ENCODE measurements at places on chromosomes 2 and 18. TPM values are rescaled to one million over a fixed set of nuclear protein-coding genes. Genes with fewer than 3 reads are reported as not detected.

CERKL gene
- total RNA-seq = 0.89 TPM

CFAP65 gene
- 17.8 TPM for total RNA-seq

SMPD4 gene
- 90.1 TPM for total RNA-seq

MCFD2 gene
- total RNA-seq = 72.7 TPM

SLC35F6 gene
- total RNA-seq = 44.1 TPM

GULP1 gene
- total RNA-seq = 24.2 TPM

SLC38A11 gene
- not detected for total RNA-seq

LOXHD1 gene
- 7.3 TPM for total RNA-seq

DQX1 gene
- not detected for total RNA-seq

COL3A1 gene
- 82.8 TPM for total RNA-seq

DNA sequence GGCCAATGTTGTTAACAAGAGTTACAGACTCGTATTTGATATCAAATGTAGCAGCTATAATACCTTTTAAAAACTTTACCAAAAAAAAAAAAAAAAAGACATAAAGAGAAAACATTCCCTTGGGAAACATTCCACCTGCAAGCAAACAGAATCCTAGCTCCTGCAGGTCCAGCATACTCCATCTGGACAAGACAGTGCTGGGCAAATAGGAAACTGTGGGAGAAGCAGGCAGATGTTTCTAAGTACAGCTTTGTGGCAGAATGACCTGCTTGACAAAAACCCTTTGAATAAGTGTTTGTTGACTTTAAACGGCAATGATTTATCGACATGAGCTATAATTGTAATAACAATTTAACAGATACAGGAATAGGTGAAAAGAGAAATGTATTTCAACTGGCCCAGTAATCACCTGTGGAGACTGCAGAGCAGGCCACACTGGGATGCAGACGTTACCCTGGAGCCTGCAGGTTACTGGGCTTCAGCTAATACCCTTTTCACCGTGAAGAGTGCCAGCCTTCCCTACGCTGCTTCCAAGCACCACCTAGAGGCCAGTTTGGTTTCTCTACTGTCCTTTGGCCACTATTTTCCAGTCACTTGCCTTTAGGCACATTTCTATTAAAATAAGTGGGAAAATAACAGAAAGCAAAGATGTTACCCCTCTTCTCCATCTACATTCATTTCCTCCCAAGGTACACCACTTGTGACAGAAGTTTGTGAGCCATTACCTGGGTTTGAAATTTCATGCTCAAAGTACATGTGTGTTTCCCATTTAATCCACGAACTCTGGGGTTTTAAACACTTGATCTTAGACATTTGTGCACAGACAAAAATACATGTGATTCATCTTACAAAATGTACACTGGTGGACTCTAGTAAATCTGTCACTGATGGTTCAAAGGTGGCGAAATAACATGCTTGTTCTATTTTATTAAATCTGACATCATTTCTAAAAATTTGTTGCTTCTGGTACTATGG lies 96.9 kb upstream of the ZNF397 start:
- DNase-seq = no peak

- DNase-seq = no peak
Measured at GRCh38 chr2:152925547-152926448, 207.4 kb downstream of the ARL6IP6 start.

DNA sequence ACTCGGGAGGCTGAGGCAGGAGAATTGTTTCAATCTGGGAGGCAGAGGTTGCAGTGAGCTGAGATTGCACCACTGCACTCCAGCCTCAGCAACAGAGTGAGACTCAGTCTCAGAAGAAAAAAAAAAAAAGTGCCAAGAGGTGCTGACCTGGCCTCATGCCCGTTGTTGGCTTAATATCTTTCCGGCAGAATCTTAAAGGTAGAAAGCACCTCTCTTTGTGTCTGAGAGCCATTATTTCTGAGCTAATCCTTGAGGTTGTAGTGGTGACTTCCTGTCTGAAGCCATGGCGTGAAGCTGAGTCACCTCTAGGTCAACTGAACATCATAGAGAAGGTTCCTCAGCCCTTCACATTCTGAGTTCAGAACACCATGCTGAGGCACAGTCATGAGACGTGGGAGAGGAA lies 60.4 kb downstream of the WDSUB1 start:
- no peak for DNase-seq

DNA sequence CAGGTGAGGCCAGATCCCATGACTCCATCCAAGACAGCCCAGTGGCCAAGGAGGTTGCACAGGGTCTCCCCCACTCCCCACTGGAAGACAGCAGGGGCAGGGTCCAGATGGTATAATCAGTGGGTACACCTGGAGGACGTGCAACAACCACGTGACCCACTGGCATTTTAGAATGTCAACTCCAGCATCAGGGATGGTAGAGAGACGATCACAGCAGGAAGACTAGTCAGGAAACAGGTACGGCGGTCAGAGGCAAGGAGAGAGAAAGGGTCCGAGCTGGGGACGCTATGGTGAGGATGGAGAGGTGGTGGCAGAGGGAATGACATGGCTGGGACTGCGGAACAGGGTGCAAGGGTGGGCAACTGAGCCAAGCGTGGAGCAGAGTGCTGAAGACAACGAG lies 23.0 kb downstream of the SERTAD2 start:
- no peak for DNase-seq

- DNase-seq = no peak
Measured at GRCh38 chr18:35634323-35634722, 52.8 kb downstream of the GALNT1 start.

DNA sequence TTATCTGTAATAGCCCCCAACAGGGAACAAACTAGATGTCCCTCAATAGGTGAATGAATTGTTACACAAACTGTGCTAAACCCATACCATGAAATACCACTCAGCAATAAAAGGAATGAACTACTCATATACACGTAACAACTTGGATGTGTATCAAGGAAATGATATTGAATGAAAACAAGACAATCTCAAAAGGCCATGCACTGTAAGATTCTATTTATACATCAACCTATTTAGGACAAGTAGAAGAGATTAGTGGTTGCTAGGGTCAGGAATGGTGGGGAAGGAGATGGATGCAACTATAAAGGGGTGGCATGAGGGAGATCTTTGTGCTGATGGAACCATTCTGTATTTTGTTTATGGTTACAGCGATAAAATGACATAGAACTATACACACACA lies 47.1 kb downstream of the KANSL3 start:
- no peak for DNase-seq

GRCh38 chr2:40606862-40607261 lies 155.0 kb upstream of the SLC8A1 start:
- no peak for DNase-seq

GRCh38 chr2:168773719-168774521 lies 28.5 kb upstream of the NOSTRIN start:
- DNase-seq = no peak

GRCh38 chr2:227293531-227293930 lies 31.5 kb upstream of the MFF start:
- DNase-seq = no peak

DNA sequence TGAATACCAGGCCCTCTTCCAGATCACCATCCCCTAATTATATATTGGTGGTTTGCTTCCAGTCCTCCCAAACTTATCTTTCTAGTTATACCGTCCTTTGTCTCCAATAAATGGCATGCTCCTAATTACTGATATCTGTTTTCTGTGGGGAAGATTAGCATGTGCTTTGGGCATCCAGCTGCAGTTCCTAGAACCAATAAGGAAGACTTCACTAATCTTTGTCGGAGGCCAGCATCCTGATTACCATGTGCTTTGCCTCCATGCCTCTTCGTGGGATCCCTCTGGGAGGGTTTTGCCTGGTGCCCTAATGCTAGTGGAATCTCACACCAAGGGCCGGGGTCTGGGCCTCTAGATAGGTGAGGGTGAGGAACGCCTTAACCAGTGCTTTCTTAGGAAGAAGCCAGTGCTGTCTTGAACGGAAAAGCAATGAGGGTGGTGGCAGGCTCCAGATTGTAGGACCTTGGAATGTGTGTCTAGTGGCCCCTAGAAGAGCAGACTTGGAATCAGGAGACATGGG lies 47.7 kb downstream of the ACKR3 start:
- no peak for DNase-seq

- no peak for DNase-seq
Measured at GRCh38 chr2:69163556-69163955, 150.6 kb downstream of the ANTXR1 start.

DNA sequence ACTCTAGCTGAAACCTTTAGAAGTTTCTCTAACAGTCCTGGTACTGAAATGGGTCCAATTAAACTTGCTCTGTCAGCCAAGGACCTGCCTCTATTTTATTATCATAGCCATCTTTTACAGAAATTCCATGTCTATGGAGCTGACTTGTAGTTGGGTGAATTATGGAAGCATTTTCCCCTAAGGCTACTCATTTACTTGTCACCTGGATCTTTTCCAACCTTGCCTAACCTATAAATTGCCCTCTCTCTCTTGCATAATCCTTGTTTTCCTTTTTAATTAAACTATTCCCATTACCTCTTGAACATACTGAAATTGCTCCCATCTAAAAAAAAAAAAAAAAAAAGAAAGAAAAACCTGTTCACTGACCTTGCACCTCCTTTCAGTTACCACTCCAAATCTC lies 74.6 kb upstream of the DOK6 start:
- DNase-seq = no peak

DNA sequence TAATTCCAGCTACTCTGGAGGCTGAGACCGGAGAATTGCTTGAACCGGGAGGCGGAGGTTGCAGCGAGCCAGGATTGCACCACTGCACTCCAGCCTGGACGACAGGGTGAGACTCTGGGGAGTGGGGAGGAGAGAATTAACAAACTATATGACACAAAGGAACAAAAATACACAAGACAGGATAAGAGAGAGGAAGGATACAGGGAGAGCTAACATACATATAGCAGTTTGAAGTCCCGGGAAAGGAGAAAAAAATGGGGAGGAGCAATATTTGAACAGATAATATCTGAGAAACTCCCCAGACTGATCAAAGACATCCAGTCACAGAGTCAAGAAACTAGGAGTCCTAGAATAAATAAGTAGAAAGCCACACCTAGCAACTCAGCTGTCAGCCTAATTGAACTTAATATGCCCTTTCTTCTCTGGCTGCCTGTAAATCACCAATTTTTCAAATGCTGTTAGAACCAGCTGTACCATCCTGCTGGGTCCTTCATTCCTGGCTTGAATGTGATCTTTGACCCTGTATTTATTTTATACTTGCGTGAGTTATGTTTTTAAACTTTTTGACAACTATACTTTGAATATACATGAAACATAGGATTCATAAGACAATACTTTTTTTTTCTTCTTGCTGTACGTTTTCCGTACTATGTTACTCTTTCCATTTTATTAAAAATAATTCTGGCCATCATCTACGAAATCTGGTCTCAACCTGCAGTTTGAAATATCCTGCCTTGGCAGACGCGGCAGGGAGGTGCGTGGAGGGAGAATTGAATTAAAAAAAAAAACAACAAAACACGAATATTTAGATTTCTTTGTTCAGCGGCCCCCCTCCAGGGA lies 876 bp upstream of the CYP27A1 start:
- DNase-seq = no peak

- DNase-seq = no peak
Measured at GRCh38 chr2:27773959-27774358, 2.4 kb downstream of the MRPL33 start.

DNA sequence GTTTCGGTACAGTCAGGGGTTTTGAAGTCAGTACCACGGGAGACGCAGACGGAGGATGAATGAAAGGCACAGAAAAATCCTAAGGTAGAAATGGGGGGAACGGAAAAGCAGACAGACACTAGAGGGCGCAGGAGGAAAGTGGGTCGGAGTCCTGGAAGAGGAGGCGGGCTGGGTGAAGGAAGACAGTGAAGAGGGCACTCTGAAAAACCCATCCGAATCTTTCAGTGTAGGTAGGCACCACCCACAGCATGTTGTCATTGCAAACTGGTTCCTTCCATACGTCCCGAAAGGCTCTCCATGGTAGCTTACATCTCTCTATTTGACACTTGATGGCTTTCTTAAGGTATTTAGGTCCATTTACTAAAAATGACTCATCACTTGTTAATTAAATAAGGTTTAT lies 18.5 kb upstream of the ZNF236 start:
- no peak for DNase-seq

DNA sequence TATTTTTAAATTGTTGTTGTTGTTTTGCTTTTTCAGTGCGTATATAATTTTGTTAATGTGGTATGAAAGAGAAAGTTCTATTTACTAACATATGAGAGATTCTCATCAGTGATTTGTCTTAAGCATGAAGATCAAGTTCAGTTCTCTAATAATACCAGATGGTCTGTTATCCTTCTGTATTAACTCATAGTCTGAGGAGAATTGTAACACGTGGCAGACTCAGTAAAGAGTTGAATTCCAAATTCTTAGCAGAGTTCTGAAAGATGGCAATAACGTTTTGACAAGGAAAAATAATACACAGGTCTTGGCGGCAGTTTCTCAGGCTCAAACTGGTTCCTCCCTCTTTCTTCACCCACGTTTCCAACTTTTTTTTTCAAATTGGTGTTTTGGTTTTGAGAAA lies 17.2 kb upstream of the COL3A1 start:
- DNase-seq = no peak

DNA sequence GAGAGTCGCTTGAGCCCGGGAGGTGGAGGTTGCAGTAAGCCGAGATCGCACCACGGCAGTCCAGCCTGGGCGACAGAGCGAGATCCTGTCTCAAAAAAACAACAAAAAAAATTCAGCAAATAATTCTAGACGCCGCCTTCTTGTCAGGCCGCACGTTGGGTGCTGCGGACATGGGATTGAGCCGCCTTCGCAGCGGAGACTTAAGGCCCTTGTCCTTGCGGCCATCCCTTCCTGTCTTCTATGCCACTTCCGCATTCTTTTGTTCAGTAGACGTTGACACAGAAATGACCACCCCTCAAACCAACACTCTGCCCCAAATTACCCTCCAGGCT lies 15.8 kb downstream of the PTPN18 start:
- DNase-seq = no peak

GRCh38 chr2:235921508-235922191 lies 246.5 kb downstream of the GBX2 start:
- no peak for DNase-seq

- no peak for DNase-seq
Measured at GRCh38 chr2:239722760-239723470, 302.2 kb downstream of the NDUFA10 start.

DNA sequence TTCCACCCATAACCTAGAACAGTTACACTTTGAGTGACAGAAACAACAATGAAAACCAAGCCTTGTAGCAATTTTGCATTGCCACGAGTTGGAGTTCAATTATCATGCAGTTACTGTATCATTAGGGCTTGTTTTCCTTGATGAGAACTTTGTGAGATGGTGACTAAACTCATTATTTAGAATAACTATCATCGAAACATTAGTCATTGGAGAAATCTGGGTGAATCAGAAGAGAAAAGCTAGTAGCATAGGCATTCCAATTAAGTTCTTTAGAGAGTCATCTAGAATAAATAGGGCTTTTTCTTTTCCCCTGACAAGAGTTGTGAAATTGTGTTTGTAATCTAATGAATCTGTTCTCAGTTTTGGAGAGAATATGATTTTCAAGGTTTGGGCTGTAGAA lies 122.8 kb upstream of the DOCK10 start:
- DNase-seq = no peak
